ENCODE measurements at places on chromosomes 2 and 18. TPM values are rescaled to one million over a fixed set of nuclear protein-coding genes. Genes with fewer than 3 reads are reported as not detected.

Gene MPP4
- total RNA-seq, result not detected

Gene TMEFF2
- total RNA-seq, result not detected

Gene XDH
- total RNA-seq, result 0.30 TPM

Gene PLCD4
- 0.30 TPM for total RNA-seq

Gene TGFA
- total RNA-seq, result 0.07 TPM

Gene ACTR1B
- 77.0 TPM for total RNA-seq

Gene IL1B
- not detected for total RNA-seq

Gene SAG
- 0.34 TPM for total RNA-seq

Gene ANKRD29
- total RNA-seq, result 0.07 TPM

Gene SH3RF3
- 0.23 TPM for total RNA-seq

Gene KCNG3
- total RNA-seq, result not detected

Gene DYNAP
- total RNA-seq, result not detected

Gene CNTNAP5
- total RNA-seq, result not detected

Gene CAPN13
- total RNA-seq, result not detected

Gene DGUOK
- total RNA-seq, result 63.9 TPM

Gene REG1A
- total RNA-seq, result not detected

Gene RRM2
- 493 TPM for total RNA-seq

Gene SLC19A3
- not detected for total RNA-seq

Gene AGXT
- total RNA-seq, result not detected

Gene GEN1
- total RNA-seq, result 45.4 TPM

Gene ANKRD30B
- not detected for total RNA-seq

Gene WIPF1
- total RNA-seq, result 372 TPM

Gene CCDC68
- total RNA-seq, result not detected

Gene EGR4
- 0.07 TPM for total RNA-seq

Gene SP5
- total RNA-seq, result 0.09 TPM

Gene HOXD1
- total RNA-seq, result not detected

Gene SLC38A11
- not detected for total RNA-seq

Gene TRIM43
- 0.59 TPM for total RNA-seq

Gene HOXD12
- not detected for total RNA-seq

Gene SCN2A
- total RNA-seq, result 0.30 TPM

Gene POMC
- 3.0 TPM for total RNA-seq

Gene TDRD15
- total RNA-seq, result not detected

Gene CSRNP3
- not detected for total RNA-seq

Gene TMEM37
- not detected for total RNA-seq

Gene TMEM200C
- not detected for total RNA-seq

Gene CHN1
- 1.9 TPM for total RNA-seq

Gene PKDCC
- total RNA-seq, result not detected

Gene SMAD4
- 86.3 TPM for total RNA-seq

Gene TTN
- 12.4 TPM for total RNA-seq

Gene DPP4
- total RNA-seq, result 138 TPM

Gene MAIP1
- 22.3 TPM for total RNA-seq

Gene CRYGC
- total RNA-seq, result not detected

Gene SLC16A14
- 1.5 TPM for total RNA-seq

Gene TGFBRAP1
- 24.7 TPM for total RNA-seq
